ENCODE measurements at places on chromosomes 2 and 18.

DNA sequence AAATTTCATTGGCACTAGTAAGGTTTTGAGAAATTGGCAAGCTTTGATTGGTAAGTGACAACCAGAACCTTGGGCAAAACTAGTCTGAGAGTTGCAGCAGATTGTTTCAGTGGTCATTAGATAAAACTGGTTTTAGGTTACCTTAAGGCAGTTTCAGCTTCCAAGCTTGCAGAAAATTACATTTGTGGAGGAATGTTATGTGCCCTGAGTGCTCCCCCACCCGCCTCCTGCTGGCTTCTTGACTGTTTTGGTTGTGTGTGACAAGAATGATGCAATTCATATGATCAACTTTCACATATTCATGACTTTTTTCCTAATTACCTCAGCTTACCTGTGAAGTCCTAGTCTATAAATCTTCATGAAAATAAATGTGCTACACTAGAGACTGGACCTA is 599.5 kb upstream of the ZNF804A start:
- DNase-seq: no peak

DNA sequence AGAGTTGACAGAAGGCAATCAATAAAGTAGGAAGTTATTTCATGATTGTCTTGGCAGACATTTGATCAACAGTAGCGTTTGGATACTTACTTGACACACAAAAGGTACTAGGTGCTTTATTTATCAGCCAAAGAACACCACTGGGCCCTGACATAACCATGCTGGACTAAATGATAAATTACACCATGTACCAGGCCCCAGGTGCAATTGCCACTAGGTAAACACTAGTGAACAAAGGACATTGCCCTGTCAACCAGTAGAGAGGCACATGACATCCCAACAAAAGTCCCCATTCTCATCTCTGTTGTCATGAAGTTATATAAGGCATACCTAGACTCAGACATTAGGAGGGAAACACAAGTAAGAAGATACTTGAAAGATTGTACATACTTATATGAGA is 747.2 kb downstream of the SATB2 start:
- DNase-seq: no peak

GRCh38 chr2:219126555-219126954 is 34.1 kb downstream of the NHEJ1 start:
- DNase-seq: no peak

- DNase-seq: no peak
Observed at GRCh38 chr2:7801212-7801611, 880.6 kb upstream of the ID2 start.

DNA sequence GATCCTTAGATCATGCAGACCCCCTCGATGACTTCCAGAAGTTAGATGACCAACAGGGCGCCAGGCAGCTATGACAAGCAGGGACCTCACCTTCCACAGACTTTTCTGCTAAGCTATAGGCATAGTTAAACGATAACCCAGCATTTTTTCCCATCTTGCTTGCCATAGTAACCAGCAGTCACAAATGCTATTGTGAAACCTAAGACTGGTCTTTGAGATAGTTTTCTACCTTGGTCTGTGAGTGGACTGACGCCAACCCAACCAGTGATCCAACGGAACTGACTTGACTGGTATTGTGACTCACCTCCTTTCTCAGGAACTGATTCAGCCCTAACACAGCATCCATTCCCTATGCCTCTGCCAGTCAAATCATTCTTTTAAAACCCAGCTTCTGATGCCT is 361.2 kb downstream of the LRRTM4 start:
- no peak for DNase-seq

GRCh38 chr2:182259629-182260150 is 167.1 kb downstream of the PDE1A start:
- no peak for DNase-seq

DNA sequence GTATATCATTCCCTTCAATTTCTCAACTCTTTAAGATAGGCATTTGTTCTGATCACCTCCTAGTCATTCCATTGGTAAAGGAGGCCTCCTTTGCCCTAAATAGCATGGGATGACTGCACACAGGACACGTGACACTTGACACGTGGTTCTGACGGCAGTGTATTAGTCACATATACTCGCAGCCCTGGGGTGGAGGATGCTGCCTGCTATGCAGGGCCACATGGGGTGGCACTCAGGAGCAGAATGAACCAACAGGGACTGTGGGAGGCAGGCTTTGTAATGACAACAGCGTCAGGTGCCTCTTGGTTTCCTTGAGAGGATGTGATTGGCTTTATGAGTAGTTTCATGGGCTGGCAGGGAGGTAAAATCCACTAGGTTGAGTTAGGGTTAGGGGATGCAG is 9.3 kb upstream of the KCNS3 start:
- no peak for DNase-seq

- DNase-seq: peak; percentile 96
Observed at GRCh38 chr2:7007846-7008741, 90.9 kb downstream of the RNF144A start.

- DNase-seq: no peak
Observed at GRCh38 chr18:22790545-22791309, 142.4 kb upstream of the RBBP8 start.

- peak; percentile 89 for DNase-seq
Observed at GRCh38 chr2:207624185-207625013, 795 bp downstream of the METTL21A start.

DNA sequence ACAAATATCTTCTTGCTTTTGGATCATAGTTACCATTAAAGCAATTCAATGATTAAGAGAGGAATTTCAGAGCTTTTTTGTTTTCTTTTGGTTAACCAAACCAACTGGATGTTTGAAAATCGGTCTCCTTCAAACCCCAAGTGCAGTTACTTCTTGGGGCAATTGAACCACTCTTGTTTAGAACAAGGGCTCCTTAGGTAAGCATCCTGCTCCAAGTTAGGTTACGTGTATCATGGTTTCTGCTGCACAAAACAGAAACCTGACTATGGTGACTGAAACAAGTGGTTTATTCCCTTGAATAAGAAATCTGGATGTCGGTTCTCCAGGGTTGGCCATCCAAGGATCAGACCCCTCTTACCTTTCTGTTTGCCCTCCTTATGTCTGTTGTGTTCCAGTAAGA is 16.1 kb upstream of the LGALSL start:
- no peak for DNase-seq

- no peak for DNase-seq
Observed at GRCh38 chr2:209074711-209075110, 349.1 kb upstream of the MAP2 start.

- DNase-seq: no peak
Observed at GRCh38 chr2:11631462-11631861, 38.5 kb downstream of the NTSR2 start.

DNA sequence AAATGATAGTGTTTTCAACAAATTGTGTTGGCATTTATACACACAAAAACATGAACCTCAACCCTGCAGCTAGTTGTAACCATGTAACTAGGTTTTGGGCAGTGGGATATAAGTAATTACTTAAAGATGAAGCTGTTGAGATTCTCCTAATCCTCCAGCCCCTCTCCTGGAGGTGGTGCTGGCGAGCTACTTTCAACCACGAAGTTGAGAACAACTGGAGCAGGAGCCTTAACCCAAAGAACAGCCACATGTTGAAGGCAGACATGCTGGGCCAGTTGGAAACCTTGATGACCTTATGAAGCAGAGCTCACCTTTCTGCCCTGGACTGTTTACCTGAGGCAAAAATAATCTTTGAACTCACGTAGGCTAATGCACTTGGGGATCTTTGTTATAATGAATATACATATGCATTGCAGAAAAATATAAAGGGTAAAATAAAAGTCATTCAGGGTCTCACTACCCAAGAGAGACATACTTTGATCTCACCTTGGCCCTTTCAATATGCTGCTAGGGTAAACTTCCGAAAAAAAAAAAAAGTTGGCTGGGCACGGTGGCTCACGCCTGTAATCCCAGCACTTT is 89.6 kb upstream of the NPAS2 start:
- no peak for DNase-seq

GRCh38 chr2:223621901-223622300 is 19.7 kb upstream of the SCG2 start:
- no peak for DNase-seq

GRCh38 chr2:195406886-195407603 is 250.0 kb upstream of the SLC39A10 start:
- DNase-seq: no peak

- DNase-seq: no peak
Observed at GRCh38 chr2:196990788-196991461, 64.4 kb upstream of the PGAP1 start.

GRCh38 chr18:44636241-44636640 is 44.4 kb upstream of the SETBP1 start:
- no peak for DNase-seq

DNA sequence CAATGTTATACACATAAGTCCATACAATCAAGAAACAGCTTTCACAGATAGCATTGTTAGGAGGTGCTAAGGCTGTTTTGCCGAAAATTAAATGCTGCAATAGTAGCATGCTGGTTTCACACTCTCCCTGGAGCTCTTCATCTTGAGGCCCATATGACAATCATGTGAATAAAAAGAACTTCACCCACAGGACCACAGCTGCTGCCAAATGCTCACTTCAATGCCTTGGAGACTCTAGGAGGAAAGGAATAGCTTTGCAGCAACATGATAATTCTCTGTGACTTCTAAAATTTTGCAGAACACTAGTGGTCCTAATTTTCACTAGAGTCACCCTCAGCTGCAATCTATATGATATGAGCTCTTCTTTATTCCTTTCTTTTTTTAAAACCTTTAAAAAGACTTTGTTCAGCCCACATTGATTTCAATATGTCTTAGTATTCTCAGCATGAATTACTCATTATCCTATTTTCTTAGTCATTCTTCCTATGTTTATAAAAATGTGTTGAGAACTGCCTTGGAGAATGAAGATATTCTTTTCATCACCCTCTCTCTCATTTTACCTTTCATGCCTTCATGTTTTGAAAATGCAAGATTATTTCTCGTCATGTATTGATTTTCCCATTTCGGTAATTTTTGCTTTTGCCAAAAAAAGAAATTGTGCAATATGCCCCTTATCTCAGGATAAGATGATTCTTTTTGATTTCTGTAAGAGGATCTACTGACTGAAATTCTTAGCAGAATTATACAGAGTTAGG is 108.2 kb downstream of the PDE1A start:
- no peak for DNase-seq

GRCh38 chr2:219228041-219228910 is 1.2 kb downstream of the ATG9A start:
- no peak for DNase-seq

GRCh38 chr2:207632575-207633493 is 7.6 kb upstream of the METTL21A start:
- no peak for DNase-seq

DNA sequence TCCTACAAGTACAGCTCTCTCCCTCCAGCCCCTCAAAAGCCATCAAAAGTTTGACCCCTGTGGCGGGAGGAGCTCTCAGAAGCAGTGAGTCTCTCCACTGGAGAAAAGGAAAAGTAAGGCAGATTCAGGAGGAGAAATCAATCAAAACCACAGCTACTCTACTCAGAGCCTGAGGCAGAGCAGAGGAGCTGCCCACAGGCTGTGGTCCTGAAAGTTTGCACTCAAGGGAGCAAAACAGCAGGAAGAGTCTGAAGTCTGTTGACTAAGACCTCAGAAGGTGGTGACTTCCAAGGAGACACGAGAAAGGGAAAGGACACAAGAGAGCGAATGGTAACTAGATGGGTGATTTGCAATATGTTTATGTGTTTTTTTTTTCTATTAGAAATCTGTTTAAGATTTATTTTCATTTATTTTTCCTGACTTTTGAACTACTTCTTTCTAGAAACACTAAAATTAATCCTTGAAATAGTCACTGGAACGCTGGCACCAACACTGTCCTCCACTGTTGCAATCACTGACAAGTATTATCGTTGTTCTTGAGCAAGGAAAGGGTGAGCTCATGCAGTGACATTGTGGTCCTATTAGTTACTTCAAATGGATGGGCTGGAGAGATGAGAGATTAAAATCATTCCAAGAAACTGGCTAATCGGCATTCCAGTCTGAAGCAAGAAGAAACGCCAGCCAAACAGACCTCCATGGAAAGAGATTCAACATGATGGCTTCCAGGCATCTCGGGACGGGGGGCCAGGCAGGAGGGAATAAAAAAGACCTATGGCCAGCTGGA is 35.8 kb downstream of the PID1 start:
- DNase-seq: no peak

GRCh38 chr18:24588440-24588839 is 128.0 kb downstream of the HRH4 start:
- DNase-seq: no peak

DNA sequence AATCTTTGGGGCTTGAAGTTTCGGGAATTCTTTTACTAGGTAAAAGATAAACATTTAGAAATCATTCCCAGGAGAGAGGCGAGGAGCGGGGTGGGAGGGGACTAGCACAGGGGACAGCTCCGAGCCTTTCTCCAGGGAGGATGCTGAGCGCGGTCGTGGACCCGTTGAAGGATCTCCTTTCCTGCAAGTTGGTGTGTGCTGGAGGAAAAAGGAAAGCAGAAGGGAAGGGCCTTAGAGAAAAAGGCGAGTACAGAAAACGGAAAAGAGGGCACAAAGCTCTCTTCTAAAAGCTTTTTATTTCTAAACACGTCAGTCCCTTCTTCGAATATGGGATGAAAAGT is 640 bp downstream of the SLC39A6 start:
- peak; percentile 73 for DNase-seq
